ENCODE measurements at places on chromosomes 5 and 9. TPM values are rescaled to one million over a fixed set of nuclear protein-coding genes. Genes with fewer than 3 reads are reported as not detected.

The MARCHF11 gene
- polyA plus RNA-seq: not detected

The LVRN gene
- polyA plus RNA-seq: 0.16 TPM

The SLC34A1 gene
- polyA plus RNA-seq: 0.13 TPM

The PCDHB8 gene
- 0.04 TPM for polyA plus RNA-seq

The SLC34A3 gene
- polyA plus RNA-seq: 1.3 TPM

The SPINK13 gene
- not detected for polyA plus RNA-seq

The ZDHHC11B gene
- polyA plus RNA-seq: 2.6 TPM

The UBE2QL1 gene
- 0.53 TPM for polyA plus RNA-seq

The HTR1A gene
- not detected for polyA plus RNA-seq

The KIF4B gene
- not detected for polyA plus RNA-seq
